ENCODE measurements at places on chromosomes 1 and 21.

GRCh38 chr1:219090607-219091006 is 83.1 kb upstream of the LYPLAL1 start:
- DNase-seq: no peak

DNA sequence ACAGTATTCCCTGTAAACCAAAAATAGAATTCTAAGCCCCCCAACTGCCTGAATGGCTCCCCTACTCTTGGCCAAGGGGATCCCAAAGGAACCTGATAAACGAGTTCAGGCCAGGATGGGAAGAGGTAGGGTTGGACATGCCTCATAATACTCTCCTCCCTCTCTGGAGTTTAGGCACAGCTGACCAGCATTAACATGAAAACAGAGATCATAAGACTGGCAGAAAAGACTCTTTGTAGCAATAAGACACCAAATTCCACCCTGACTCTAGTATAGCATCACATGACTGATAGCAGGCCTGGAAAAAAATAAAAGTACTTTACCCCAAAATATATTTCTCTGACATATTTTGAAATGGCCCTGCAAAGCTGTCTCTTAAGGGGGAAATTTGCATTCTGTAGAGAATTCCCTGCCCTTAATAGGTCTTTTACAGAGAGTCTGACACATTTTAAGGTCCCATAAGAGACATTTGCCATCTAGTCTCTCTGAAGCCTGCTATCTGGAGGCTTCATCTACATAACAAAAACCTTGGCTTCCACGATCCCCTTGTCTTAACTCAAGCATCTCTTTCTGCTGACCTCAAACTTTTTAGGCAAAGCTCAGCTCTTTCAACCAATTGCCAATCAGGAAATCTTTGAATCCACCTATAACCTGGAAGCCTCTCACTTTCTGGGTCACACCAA is 55.9 kb downstream of the SIK1 start:
- no peak for DNase-seq

DNA sequence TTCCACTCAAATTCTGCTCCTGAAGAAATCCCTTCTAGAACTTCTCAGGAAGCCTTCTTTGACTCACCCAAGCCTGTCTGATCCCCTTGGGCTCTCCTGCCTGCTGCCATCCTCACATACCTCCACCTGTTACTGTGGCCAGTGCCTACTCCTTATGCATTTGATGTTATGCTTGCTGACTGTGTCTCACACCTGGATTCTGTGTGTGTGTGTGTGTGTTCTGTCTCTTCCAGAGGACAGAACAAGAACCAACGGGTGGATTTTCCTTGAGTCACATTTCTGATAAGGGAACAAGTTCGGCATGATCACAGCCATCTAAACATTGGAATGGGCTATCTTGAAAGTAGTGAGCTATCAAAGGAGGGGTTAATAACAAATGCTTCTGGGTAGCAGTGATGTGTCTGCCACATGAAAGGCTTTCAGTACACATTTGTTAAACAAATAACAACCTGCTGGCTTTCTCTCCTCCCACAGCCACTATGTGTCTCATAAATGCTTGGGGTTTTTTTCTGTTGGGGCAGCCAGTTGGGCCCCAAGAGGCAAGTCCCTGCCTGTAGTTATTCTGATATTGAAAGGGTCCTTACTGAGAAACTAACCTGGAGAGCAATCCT is 8.9 kb upstream of the GPR37L1 start:
- DNase-seq: no peak

- DNase-seq: no peak
Measured at GRCh38 chr21:35849144-35849543, 211.2 kb downstream of the SETD4 start.

DNA sequence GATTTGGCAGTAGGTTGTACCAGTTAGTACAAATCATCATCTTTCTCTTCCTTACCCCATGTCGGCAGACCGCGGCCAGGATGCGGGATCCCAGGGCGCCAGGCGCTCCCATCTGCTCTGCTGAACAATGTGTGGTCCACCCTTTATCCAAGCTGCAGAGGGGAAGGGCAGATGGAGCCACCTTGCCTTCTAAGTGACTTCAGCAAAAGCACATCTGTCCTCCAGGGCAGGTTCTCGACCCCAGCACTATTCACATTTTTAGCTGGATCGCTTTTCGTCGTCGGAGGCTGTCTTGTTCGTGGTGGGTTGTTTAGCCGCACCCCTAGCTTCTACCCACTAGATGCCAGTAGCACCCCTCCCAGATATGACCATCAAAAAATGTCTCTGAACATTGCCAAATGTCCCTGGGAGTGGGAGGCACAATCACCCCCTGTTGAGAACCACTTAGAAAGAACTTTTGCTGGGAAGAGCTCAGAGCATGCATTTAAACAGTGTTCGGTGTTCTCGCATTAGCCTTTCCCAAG is 58.1 kb upstream of the SIM2 start:
- DNase-seq: peak; percentile 48

- no peak for DNase-seq
Measured at GRCh38 chr21:16572032-16572431, 842.2 kb downstream of the USP25 start.

DNA sequence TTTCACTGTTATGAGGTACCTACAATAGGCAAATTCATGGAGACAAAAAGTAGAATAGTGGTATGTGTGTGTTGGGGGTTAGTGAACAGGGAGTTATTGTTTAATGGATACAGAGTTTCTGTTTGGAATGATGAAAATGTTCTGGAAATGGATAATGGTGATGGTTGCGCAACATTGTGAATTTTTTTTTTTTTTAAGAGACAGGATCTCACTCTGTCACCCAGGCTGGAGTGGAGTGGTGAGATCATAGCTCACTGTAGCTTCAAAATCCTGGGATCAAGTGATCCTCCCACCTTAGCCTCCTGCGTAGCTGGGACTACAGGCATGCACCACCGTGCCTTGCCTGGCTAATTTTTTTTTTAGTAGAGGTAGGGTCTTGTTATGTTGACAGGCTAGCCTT is 34.5 kb upstream of the TRABD2B start:
- DNase-seq: no peak

- peak; percentile 81 for DNase-seq
Measured at GRCh38 chr1:151166505-151166956, 587 bp downstream of the SCNM1 start.

DNA sequence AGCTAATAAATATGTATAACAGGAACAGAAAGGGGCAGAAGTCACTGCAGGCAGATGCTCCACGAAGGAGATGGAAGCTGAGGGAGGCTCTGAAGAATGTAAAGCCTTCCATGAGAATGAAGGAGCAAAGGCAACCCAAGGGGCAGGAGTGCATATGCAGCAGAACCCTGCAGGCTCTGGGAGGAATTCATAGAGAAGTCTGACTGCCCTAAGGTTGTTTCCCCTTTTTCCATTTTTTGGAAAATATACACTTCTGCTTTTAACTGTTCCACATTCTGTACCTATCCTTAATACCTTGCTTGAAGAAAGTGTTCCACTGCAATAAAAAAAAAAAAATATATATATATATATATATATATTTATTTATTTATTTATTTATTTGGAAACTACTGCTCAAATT is 69.6 kb downstream of the CD34 start:
- DNase-seq: no peak

GRCh38 chr1:87111659-87112371 is 197.4 kb downstream of the HS2ST1 start:
- DNase-seq: no peak

Data from islet precursor cell (in vitro differentiated cells).